Right forelimb (tissue), 1 donor: ENCODE measurements at places on chromosomes 7 and 10.

GRCh38 chr7:124516911-124517310, 248.7 kb downstream of the GPR37 start:
- no peak for DNase-seq

DNA sequence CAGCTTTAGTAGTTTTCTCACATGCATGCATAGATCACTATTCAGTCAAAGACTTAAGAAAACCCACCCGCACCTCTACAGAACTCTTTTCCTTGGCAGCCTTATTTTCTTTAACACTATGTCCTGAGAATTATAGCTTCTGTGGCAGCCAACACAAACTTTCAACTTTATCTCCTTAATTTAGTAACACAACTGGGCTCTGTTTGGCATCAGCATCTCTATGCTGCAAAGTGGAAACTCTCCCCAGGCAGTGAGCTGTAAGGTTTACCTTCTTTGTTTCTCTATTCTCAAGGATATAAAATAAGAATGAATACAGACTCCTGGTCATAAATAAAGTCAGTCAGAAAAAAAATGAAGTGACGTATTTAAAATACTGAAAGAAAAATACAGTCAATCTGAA, 115.2 kb upstream of the PPP1R9A start:
- DNase-seq: no peak

- no peak for DNase-seq
These were observed 164.6 kb downstream of the ANKRD30A start for GRCh38 chr10:37289833-37290464.

- DNase-seq: no peak
These were observed 220.1 kb downstream of the TNS3 start for GRCh38 chr7:47361746-47362215.

DNA sequence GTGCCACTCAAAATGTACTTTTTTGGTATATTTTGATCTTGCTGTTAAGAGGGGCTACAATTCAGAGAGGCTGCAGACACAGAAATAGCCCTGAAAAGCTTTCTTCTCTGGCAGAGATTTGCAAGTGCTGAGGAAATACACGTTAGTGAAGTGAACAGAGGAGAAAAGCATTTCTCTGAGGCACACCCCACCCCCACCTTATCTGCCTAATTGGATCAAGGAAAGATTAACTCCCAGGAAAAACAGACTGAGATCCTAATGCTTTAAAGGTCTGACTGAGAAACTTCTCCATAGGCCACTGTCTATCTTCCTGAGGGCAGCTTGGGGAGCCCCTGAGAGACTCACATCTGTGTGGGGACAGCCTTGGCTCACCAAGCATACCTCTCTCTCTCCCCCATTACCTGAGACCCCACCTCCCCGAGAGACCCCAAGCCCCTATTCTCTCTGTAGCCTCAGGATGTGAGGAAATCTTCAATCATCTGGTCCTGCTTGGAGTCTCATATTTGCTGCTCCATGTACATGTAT, 14.8 kb upstream of the AKR1C3 start:
- DNase-seq: no peak

DNA sequence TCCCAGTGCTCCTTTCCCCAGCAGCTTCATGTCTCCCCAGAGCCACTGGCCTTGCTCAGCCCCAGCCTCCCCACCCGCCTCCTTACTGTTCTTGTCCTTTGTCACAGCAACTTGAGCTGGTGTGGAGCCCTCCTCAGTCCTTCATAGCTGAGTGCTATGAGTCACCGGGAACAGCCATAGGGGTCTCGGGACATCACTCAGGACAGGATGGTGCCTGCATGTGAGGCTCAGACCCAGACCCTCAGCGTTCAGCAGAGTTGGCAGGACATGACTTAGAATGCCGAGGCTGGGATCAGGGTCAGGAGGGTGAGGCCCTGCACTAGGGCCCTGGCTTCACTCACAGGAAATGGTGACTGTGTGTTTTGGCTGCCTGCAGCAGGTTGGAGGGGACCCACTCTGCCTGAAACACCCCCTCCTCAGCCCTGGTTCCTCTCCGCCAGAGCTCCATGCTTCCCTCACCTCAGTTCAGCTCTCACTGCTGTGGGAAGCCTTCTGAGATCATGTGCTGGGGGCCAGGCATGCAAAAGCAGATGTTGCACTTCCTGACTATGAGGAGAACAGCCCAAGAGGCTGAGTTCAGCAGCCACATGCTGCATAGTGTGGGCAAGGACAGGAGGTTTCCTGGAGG, 40.7 kb upstream of the GJD4 start:
- no peak for DNase-seq

DNA sequence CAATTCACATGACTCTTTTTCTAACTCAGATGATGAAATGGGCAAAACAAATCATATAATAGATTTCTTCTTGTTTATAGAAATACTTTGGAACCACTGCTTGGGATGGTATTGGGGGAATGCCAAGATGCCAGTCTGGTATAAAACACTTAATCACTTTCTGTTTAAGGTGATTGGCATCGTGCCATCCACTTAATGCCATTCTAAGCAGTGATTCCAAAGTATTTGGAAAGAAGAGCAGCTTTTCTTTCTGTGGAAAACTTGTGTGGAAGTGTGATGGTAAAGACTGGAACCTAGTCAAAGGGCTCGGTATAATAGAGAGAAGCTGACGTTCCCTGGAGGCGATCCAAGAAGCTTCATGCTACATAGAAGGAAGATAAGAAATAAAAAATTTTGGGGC, 120.6 kb downstream of the TMEM26 start:
- no peak for DNase-seq

DNA sequence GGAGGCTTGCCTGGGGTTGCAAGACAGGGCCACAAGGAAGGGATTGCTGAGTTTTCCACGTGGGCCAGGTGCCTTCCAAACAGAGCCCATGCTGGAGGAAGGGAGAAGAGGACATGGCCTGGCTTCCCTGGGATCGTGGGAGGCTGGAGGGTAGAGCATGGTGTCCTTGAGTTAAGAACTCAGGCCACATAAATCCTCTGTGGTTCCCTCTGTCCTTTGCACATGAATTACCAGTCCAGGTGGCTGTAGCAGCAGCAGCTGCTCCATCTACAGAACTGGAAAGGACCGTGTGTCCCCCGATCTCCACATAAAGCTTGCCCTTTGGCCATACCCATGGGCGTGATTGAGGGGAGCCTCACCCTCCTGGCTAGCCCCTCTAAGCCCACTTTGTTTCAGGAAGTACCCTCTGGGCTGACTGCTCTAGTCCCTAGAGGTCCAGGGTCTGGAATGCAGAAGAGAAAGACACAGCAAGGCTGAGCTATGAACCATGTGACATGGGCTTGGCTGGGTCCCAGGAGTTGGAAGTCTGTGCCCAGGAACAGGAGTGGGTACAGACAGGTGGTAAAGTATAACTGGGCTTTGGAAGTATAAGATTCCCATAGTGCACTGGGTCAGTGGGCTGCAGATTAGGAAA, 84.9 kb downstream of the C10orf105 start:
- no peak for DNase-seq

GRCh38 chr10:125079091-125079600, 81.2 kb downstream of the CTBP2 start:
- no peak for DNase-seq

GRCh38 chr10:10734356-10735064, 283.2 kb upstream of the CELF2 start:
- DNase-seq: no peak

DNA sequence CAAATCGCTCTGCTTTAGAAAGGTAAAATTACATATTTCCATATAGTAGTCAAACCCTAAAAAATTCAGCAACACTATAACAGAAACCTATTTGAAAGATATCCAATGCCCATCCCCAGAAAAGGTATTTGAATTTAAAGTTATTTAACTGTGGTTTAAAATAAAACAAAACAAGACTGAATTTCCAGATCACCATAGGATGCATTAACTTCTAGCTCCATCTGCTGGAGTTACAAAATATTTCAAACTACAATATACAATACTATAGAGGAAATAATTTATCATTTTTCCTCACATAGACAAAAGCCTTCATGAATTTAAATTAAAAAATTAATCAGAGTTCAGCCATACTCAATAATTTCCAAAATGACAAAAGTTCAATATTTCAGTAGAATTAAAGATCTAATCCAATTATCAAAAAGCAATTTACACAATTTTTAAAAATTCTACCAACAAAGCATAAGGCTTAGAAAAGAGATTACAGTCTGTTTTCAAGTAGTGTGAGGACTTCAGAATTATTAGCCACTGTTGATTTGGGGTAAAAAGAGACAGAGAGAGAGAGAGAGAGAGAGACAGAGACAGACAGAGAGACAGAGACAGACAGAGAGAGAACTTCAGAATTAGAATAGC, 75.9 kb downstream of the LMBR1 start:
- no peak for DNase-seq

GRCh38 chr7:43636093-43636492, 53.2 kb downstream of the STK17A start:
- no peak for DNase-seq

DNA sequence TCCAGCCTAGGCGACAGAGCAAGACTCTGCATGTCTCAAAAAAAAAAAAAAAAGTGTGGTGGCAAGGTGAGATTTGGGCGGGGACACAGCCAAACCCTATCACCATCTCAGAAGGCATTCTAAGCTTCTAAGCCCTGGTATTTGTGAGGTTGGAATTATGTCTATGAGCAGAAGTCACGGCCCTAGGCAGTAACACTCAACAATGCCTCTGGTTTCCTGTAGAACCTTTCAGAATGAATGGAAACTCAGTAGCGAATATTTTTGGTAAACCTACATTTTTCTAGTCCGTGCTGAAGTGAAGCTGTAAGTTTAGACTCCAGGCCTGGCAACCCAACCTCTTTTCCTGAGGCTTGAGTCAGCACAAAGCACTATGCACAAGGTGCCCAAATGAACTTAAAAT, 88.3 kb downstream of the FAM107B start:
- no peak for DNase-seq

- no peak for DNase-seq
These were observed 138.4 kb downstream of the PAXIP1 start for GRCh38 chr7:154864523-154864891.

DNA sequence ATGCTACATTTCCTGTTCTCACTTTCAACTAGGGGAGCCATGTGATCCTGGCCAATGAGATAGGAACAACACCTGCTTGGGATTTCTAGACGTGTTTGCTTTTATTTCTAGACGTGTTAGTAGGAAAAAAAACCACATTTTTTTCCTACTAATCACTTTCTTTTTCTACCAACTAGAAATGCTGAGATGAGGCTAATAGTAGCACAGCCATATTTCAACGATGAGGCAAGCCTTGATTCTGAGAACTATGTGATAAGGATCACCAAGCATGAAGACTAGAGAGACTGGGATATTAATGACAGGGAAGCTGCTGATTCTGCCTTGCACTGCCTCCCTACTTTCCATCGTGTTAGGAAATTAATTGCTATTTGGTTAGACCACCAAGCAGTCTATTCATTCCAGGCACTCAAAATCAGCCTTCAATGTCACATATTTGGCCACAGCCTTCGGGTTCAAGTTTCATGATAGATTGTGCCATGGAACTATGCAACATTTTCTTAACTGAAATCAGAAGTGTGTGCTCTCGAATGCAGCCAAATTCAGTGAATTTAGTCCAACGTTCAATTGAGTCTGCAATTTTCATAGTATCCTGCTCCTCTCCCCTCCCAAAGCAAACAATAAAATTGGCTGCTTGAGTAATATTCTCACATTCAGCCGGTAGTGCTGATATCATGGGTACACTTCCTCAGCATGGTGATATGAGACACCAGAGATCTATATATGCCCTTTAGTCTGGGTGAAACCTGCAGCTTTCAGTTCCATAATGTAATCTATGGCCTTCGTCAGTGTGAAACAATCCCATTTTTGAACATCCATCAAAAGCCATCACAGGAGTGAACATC, 98.1 kb downstream of the GPR37 start:
- no peak for DNase-seq

DNA sequence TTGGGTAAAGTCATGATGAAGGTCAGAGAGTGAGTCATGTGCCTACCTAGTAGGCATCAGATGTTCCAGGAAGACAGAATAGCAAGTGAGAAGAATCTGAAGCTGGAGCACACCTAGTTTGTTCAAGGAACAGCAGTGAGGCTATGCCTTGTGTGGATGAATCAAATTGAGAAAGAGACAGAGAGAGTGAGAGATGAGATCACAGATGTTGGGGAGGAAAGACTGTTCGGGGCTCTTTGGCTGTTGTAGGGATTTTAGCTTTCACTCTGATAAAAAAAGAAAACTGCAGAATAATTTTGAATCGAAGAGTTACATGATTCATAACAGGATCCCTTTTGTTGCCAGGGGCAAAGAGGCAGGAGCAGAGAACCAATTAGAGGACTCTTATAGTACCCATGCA, 6.3 kb downstream of the LIPF start:
- DNase-seq: no peak

DNA sequence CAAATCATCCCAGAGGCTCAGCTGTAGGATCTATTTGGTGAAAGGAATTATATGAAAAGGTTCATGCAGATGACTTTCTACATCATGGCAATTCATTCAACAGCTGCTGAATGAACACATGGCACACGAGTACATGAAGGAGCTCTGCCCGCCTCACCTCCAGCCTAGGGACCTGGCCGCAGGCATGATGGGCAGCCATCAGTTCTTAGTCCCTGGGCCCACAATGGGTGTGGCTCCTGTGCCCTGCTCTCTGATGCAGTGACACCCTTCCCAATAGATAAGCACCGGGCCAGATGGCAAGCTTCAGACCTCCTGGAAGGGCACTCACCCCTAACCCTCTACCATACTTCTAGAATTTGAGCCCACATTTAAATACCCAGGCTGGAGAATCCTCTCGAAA, 3.5 kb downstream of the CHST15 start:
- no peak for DNase-seq

- no peak for DNase-seq
These were observed 347.2 kb upstream of the KCND2 start for GRCh38 chr7:119925581-119926289.

GRCh38 chr10:100653238-100653956, 92.0 kb upstream of the PAX2 start:
- DNase-seq: no peak

DNA sequence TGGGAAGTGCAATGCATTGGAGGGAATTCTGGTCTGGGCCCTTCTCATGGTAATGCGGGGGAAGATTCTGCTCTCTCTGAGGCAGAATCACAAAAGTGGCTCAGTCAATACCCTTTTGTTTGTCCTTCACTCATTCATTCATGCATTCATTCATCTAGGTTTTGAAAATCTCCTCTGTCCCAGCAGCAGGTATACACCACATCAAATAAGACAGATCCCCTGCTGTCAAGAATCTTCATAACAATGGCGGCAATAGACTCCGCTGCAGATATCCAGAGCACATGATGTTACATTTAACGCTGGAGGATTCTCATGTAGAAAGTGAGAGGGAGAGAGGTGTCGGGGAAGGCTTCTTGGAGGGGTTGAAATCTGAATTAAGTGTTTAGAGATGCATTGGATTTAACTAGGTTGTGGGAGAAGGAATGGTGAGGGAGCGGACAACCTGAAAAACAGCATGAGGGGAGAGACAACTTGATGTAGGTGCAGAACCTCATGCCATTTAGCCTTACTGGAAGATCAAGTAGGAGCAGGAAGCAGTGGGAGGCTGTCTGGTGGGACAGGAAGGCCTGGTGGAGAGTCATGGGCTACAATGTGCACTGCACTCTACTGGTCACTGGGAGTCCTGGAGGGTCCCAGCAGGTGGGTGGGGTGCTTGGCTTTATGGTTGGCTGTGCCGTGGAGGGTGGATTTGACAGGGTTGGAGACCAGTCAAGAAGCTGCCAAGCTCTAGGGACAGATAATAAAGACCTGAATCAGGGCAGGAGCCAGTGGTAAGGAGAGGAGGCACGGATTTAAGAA, 5.2 kb upstream of the FAM180A start:
- no peak for DNase-seq

GRCh38 chr7:28126410-28127041, 54.1 kb downstream of the JAZF1 start:
- no peak for DNase-seq
